ENCODE measurements at places on chromosomes 12 and 14.
A peak's percentile ranks its signal among the peaks of the same experiment; 100 is the strongest.

GRCh38 chr12:106249411-106250135 lies 1.8 kb upstream of the CKAP4 start:
- DNase-seq = peak; percentile 89

DNA sequence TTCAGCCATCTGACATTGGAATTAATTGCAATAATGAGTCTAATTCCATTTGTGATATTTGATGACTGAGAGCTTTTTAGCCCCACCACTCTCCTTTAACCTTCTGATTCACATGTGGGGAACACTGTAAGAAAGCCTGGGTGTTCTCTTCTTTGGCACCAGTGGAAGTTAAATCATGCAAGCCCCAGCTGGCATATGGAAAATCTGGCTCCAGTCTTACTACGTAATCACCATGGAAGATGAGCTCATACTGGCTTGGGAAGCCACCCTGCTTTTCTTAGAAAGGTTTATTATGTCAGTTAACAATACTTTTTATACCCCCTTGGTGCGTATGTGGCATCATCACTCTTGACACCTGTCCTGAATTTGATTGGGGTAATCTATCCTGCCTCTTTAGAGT lies 479.3 kb downstream of the SLC16A7 start:
- DNase-seq = no peak

DNA sequence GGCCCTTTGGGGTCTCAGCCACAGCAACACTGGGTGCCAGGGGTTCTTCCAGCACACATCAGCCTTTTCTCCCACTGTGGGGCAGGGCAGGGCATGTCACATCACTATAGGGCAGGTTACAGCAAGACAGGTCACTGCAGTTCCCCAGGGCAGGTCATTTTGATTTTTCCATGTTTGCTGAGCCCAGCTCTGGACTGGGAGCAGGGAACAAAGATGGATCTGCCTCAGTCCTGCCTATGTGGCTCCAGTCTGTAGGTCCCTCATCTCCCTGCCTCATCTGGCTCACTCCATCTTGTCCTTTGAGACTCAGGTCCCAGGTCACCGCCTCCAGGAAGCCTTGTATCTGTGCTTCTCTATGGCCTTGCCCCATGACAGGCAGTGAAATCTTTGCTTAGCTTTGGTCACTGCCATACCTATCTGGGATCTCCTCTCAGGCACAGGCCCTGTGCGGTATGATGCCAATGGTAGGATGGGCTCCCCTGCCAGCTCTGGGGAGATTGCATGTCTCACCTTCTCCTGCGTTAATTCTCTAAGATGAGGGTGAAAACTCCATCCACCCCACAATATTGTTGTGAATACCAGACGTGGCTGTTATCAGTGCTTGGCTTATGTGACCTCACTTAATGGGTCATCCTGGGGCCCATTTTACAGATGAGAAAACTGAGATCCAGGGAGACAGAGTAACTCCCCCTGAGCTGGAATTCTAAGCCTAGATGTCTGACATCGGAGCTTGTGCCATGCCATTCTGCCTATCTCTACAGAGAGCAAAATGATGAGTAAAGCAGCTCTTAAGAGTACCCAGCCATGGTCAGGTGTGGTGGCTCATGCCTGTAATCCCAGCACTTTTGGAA lies 1.5 kb downstream of the SERPINA6 start:
- DNase-seq = no peak

GRCh38 chr12:131766382-131767107 lies 55.7 kb downstream of the SFSWAP start:
- DNase-seq = no peak

DNA sequence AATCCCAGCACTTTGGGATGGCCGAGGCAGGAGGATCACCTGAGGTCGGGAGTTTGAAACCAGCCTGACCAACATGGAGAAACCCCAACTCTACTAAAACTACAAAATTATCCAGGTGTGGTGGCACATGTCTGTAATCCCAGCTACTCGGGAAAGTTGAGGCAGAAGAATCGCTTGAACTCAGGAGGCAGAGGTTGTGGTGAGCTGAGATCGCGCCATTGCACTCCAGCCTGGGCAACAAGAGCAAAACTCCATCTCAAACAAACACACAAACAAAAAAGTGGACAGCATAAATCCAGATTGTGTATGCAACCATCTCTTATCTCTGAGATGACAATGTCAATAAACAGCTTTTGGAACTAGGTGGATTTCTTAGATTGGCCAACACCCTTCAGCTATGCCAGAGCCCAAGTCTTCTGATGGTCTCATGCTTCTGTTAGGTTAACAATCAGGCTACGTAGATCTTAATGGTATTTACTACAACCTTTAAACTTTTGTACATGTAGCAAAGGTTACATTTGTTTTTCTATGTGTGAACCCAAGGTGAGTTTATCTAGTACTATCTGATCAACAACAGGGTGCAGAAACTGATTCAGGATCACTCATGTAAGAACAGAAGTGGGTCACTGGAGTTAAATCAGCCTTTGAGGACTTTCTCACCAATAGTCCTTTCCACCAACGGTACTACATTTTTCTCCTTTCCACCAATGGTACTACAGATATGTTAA lies 73.7 kb downstream of the DUSP16 start:
- DNase-seq = no peak

DNA sequence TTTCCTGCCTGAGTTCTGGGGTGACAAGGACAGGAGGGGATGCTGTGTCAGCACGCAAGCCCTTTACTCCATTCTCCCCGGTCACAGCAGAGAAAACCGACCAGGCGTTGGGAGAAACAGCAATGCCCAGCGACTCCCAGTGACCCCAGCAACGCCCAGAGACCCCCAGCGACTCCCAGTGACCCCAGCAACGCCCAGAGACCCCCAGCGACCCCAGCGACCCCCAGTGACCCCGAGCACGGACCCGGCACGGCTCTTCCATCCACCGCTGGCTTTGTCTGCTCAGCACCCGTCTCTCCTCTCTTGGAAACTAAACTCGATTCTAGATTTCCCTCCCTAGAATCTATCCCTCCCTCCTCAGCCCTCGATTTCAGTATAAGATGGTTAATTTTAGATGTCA lies 38.5 kb upstream of the GALNT9 start:
- DNase-seq = no peak

DNA sequence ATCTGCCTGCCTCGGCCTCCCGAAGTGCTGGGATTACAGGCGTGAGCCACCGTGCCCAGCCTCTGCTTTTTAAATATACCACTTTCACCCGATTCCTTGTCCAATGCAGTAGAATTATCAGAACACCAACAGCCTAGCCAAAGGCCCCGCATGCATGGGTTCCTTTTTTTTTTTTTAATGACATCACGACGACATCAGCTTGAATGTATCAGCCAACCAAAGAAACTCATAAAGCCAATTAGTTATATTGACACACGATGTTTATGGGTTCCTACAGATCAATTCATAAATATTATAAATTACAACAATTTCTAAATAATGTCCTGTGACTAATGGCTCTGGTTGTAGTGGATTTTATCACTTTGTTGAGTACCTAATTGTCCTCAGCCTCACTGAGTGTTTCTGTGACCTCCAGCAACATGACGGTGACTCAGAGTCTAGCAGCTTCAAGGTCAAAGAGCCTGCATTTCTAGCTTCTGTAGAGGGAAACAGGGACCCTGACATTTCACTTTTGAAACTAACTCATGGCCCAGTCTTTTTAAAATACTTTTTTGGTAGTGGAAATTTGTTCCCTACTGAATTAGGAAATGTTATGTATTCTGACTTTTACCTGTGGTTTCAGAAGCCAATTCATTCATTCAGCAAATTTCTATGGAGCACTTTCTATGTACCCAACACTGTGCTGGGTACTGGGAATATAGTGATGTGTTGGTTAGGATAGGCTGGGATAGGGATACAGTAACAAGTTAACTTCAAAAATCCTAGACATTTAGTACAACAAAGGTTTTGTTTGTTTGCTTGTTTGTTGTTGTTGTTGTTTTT lies 144.1 kb downstream of the SUDS3 start:
- no peak for DNase-seq

DNA sequence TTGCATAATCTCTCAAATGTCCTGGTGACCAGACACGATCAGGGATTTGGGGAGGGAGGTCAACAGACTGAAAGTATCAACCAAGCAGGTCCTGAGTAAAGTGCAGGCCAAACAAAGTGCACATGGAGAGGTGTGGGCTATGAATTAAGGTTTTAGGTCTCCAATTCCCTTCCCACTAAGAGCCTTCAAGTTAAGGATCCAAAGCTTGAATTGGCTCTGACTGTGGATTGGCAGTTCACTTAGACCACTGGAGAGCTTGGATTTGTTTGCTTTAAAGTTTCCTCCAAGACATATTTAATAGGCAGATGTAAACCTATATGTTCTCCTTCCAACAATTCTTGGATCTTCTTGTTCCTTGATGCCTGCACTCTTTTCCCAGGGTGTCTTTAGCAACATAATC lies 129.6 kb upstream of the IGF1 start:
- DNase-seq = no peak

- DNase-seq = no peak
These were observed 24.2 kb upstream of the LRRC9 start for GRCh38 chr14:59895721-59896120.

DNA sequence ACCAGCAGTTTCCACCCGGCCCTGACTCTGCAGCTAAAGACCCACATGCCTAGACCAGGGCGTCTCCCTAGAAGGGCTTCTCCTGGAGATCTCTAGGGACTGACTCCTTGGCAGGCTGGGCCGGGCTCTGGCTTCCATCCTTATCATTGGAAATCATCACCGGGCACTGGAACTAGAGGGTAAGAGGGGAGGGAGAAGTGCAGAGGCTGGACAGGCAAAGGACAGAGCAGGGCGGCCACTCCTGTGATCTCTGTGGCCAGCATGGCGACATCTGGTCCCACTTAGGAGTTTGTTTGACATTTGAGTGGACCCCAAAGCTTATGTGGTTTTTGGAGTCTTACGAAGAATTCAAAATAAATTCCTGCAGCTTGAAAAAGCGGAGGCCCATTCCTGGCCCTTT lies 7.1 kb downstream of the LTBP2 start:
- DNase-seq = no peak

DNA sequence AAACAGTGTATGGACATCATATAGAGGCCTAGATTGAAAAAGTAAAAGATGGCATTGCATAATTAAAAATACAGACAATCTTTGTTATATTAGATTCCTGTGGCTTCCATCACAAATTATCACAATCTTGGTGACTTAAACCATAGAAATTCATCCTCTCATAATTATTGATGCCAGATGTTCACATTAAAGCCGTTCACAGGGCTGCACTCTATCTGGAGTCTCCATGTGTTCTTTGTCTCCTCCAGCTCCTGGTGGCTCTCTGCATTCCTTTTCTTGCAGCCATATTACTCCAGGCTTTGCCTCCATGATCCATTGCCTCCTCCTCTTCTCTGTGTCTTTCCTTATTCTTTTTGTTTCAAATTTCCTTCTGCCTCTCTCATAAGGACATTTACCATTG lies 875.7 kb upstream of the USP15 start:
- no peak for DNase-seq

DNA sequence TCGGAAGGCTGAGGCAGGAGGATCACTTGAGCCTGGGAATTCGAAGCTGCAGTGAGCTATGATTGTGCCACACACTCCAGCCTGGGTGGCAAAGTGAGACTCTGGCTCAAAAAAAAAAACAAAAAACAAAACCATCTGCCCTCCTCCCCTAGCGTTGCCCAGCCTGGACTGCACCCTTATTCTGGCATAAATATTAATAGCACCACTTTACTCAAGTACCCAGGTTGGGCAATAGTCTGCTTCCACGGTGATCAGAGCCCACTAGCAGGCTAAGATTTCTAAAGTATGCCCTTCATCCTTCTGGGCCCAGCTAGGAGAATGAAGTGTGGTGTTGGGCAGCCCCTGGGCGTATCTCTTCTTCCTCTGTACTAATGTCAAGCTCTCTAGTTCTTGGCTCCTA lies 33.3 kb downstream of the KCTD10 start:
- no peak for DNase-seq

DNA sequence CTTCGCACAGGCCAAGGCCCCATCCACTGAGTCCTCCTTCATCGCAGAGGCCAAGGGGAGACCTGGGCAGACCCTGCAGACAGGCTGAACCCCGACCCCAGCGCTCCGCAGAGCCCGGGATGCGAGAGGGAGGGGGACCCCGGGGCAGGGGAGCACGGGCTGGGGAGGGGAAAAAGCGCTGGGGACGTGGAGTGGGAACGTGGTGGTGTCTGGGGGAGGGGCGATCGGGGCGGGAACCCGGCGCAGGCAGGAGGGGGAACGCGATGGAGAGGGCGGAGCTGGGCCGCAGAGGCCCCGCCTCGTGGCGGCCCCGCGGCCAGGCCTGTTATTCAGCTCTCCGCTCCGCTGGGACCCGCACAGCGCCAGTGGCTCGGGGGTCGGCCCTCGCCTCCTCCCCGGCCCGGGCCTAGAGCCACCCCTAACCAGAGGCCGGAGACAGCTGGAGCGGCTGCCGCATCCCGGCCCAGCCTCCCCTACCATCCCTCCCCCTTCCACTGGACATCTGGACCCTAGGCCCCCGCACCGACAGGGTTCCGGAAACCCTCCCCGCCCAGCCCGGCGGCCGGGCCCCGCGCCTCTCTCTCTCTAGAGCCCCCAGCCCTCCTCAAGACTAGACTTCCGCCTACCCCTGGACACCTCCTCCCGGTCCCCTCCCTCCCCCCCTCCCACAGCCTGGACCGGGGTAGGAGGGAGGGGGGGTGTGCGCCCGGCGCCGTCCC lies at the start of gene ARHGEF25:
Gene ARHGEF25, plus strand, starts transcription at position 328 of the 719 bp plus-strand sequence. CDS start 460 bp downstream, outside the sequence.
- DNase-seq = no peak

DNA sequence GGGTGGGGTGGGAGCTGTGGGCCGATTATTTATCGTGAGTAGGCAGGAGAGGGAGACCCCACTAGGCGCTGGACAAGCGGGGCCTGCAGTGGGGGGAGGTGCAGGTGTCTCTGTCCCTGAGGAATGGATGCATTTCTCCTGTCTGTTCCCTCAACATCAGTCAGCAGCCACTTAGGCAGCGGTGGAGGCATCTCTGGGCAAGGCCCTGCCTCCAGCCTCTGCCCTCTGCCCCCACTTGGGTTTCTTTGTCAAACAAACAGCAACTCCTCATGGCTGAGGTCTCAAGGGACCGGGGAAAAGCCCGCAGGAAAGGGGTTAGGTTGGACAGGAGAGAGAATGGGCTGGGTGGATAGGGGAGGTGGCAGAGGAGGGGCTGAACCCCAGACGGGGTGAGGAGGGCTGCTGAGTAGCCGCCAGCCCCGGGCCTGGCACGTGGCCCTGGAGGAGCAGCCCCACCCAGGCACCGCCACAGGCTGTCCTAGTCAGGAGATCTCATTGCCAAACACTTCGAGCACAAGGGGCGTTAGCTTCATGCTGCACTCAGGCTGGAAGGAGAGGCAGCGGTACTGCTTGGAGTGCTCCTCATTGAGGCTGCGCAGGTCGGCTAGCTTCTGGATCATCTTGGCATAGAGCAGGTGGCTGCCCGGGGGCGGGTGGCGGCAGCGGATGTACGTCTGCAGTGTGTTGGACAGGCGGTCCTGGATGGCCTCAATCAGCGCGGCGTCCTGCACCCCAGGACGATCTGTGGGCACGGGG lies 24.7 kb upstream of the HDAC7 start:
- DNase-seq = no peak

GRCh38 chr12:103716517-103717196 lies 124.4 kb downstream of the NT5DC3 start:
- no peak for DNase-seq

GRCh38 chr12:41514907-41515306 lies 326.8 kb downstream of the PDZRN4 start:
- DNase-seq = peak; percentile 2

- no peak for DNase-seq
These were observed 9.7 kb upstream of the SLC15A4 start for GRCh38 chr12:128833418-128833817.

- no peak for DNase-seq
These were observed 1306.7 kb upstream of the TMEM132C start for GRCh38 chr12:126960221-126960620.

Measured in NAMALWA (cell line).